ENCODE measurements at places on chromosomes 6 and 20.
A peak's percentile ranks its signal among the peaks of the same experiment; 100 is the strongest.

GRCh38 chr6:36998723-36999038, 6.8 kb upstream of the FGD2 start:
- no peak for DNase-seq

- DNase-seq, result no peak
Observed at GRCh38 chr20:40685349-40685748, 3.7 kb downstream of the MAFB start.

- DNase-seq, result no peak
Observed at GRCh38 chr6:81144346-81144745, 608.1 kb downstream of the TENT5A start.

DNA sequence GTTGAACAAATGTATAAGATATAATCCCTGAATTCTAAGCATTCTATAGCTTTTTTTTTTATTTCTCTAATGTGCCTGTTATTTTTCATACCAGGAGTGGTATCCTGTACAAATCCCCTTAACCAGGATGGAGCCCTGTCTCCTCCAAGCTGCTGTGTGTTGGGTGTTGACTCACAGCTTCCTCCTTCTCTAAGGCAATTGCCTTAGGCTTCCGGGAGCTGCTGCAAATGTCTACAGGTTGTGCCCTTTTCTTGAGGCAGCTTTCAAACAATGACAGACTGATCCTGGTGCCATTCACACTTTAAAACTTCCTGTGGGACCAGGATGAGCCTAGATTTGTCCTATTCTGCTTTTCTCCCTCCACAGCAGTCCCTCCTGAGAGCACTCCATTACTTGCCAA, 173.2 kb downstream of the BTBD3 start:
- DNase-seq, result peak; percentile 68

GRCh38 chr20:17498641-17499040, 32.5 kb downstream of the BFSP1 start:
- DNase-seq, result no peak

DNA sequence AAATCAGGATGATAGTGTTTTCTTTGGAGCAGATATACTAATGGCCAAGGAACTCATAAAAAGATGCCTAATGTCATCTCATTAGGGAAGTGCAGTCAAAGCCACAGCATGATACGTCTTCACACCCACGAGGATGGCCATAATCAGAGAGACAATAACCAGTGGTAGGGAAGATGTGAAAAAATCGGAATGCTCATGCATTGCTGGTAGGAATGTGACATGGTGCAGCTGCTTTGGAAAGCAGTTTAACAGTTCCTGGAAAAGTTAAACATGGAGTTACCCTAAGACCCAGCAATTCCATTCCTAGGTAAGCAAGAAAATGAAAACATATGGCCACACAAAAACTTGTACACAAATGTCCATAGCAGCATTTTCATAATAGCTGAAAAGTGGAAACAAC, 29.9 kb downstream of the BCAS1 start:
- DNase-seq, result no peak

DNA sequence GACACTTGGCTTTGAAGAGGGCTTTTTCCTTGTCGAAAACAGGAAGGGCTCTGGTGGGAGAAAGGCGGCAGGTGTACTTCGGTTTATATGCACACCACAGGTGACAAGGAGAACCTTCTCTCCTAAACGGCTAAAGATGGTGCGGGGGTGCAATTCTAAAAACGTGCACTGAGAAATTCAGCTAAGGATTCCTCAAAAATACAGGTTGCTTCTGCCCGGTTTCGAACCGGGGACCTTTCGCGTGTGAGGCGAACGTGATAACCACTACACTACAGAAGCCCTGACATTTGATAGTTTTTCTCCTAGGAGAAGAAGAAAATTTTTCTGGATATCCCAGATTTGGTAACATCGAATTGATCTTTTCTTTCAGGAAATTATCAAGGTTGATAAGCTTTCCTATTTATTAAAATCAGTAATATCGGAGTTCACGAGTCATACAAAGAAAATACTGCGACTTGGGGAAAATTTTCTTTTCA, 32.0 kb downstream of the POM121L2 start:
- peak; percentile 52 for DNase-seq

- peak; percentile 24 for DNase-seq
Observed at GRCh38 chr6:156109713-156110112, 654.1 kb upstream of the NOX3 start.

GRCh38 chr6:36130667-36131510, 576 bp downstream of the MAPK13 start:
- DNase-seq, result no peak

DNA sequence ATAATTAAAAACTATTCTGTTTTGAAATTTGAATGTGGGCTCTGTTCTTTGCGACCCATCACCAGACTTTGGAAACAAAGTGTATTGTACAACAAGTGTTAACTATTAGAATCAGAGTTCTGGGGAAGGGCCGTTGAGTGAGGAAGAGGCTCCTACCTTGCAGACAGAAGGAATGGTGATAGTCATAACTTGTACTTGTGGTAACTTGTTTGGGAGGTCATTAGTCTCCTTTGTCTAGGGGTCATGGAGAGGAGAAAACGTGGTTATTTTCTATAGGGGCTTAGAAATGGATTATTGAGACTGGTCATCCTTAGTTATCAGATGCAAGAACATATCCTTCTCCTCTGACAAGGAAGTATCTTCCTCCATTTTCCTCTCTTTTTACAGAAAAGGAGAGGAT, 174.8 kb downstream of the BMP2 start:
- no peak for DNase-seq

- no peak for DNase-seq
Observed at GRCh38 chr6:30997301-30997700, 13.0 kb upstream of the MUC22 start.

- DNase-seq, result no peak
Observed at GRCh38 chr20:45835825-45836224, 2.2 kb downstream of the SNX21 start.

GRCh38 chr6:161686655-161687054, 412.8 kb upstream of the AGPAT4 start:
- DNase-seq, result no peak

GRCh38 chr6:127083963-127084310, 34.5 kb upstream of the RSPO3 start:
- DNase-seq, result no peak

GRCh38 chr6:148064406-148065134, 278.1 kb upstream of the SASH1 start:
- DNase-seq, result no peak

DNA sequence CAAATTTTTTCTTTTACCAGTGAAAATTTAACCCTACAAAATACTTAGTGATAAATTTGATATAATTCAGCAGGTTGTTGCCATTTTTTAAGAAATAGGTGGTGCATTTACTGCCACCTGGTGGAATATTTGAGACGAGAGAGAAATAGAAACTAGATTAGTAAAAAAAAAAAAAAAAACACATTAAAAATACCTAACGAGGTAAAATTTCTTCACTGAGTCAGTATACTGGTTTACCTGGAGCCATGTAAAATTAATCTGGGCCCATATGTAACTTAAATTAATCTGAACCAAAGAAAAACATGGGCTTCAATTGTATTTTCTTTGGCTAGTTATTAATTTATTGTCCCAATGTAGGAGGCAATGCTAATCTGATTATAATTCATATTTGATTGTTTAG, 520.8 kb downstream of the EPM2A start:
- peak; percentile 26 for DNase-seq

DNA sequence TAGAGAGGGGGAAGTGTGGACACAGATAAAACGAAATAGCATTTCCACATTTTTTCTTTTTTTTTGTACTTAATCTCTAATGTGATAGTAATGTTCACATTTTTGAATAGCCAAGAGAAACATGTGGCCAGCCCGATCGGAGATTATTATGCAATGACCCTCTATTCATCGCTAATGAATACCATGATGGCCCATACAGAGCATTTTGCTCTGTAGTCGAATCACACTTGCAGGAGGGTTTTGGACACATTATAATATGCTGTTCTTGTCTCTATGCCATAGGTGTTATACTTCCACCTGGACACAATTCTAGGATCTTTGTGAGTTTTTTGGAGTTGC, 60.1 kb downstream of the MTHFD1L start:
- DNase-seq, result no peak

GRCh38 chr20:57884956-57885355, 175.1 kb upstream of the PMEPA1 start:
- no peak for DNase-seq

GRCh38 chr6:65088575-65088974, 618.5 kb downstream of the EYS start:
- DNase-seq, result no peak

- no peak for DNase-seq
Observed at GRCh38 chr6:53018446-53018845, 23.4 kb upstream of the GSTA4 start.

DNA sequence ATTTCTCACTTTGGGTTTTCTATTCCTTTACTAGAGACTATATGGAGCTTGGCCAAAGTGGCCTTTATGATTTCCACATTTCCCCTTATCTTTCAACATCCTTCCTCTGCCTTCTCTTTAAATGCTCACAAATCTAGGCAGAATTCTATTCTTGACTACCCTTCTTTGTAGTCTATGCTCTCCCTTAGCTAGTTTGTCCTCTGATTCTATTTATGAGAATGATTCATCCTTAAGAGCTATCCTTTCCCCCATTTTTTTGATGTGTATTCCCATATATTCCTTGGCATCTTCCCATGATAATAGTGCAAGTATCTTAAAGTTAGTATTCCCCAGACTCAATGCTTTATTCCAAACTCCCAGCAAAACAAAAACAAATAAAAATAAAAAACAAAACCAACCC, 53.1 kb downstream of the IL20RA start:
- peak; percentile 33 for DNase-seq

DNA sequence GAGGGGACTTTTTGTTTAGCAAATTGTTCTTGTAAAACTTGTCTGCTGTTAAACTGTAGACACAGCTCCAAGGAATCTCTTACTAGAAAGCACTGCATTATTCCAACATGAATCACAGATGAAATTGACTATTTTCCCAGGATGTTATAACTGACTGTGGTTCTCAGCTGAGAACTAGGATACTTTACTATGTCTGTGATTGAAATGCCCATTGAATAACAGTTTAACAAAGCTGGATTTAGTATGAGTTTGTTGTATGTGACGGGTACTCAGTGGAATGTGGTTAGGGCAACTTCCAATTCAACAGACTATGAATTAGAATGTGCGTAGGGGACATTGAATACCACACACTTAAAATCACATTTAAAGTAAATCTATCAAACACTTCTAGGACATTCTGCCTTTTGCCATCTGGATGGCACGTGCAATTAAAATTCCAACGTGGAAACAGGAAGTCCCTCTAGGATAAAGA, 193.4 kb upstream of the PREP start:
- no peak for DNase-seq

GRCh38 chr6:150894935-150895552, 29.5 kb downstream of the MTHFD1L start:
- DNase-seq, result no peak

GRCh38 chr6:169763881-169764280, 12.5 kb downstream of the ERMARD start:
- DNase-seq, result no peak

DNA sequence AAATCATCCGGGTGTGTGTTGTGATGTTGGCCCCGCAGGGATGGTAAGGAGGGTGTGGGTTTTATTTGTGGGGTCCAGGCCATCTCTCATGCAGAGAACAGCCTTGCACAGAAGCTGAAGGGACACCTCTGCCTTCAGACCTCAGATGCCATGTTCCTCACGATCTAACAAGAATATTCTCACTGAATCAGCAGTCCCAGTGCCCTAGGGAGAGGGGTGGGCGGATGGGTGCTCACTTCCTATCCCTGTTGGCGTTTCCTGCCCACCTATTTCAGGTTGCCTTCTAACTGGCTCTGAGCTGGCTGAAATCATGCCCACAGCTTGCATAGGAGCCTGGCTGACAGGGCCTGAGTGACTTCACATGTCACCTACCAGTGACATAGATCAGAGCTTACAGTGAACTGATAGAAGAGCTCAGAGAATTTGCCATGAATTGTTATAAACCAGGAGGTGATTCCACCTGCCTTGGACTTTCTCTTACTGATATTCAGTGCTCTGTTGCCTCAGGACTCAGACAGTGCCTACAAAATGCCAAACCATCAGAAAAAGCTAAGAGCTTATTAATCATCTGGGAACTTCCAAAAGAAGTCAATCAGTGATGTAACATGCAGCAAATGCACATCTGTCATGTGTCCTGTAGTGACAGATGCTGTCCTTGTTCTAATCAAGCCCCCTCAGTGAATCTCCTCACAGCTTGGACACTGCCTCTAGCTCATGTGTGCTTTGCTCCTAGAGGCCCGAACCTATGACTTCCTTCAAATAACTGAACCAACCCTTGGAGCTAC, 285.8 kb upstream of the PRND start:
- no peak for DNase-seq

GRCh38 chr6:163417595-163417994, 3.1 kb downstream of the QKI start:
- peak; percentile 28 for DNase-seq

DNA sequence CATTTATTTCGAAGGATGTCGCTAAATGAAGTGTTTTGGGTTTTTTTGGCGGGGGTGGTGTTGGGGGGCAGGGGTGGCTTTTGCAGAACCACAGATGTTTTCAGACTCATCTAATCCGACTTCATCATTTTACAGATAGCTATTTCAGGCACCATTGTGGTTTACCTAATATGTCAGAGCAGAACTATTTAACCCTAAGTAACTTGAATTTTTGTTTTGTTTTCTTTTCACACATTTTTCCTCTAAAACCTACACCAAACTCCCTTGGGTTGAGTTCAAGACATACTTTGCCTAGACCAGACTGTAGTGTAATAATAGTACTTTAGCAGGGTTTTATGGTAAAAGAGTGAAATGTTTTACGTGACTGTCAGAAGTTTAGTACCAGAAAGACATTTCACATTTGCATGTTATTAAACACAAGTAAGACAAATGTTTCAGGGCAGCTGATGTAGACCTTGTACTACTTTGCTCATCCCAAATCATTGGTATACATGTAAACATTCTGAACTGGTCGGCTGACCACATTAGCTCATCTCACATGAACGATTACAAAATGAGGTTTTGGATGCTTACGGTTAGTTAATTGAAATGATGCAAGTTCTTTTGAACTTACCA, 37.7 kb downstream of the MAP3K4 start:
- no peak for DNase-seq

DNA sequence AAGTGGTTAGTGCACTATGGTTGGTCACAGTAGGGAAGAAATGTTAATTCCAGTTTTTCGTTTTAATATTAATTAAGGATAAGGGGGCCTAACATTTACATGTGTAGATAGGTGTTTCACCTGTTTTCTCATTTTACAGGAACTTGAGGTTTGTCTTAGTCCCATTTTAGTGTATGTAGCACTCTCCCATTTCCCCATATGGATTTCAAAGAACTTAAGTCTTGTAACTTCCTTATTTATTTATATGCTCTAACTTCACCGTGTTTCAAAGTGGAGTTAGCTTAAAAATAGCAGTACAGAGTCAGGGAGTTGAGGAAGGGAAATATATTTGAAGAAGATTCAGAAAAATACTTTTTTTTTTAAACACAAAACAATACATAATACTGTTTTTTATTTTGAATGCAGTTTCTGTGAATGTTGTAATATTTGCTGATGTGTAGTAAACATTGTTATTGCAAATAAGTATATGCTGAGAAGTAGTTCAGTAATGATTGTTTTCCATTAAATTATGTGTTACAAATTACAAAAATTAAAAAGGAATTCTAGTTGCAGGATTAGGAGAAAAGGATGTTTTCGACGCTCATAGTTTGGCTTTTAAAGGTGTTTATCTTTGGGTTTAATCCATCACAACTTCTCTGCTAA, 3.5 kb downstream of the SCAF8 start:
- DNase-seq, result peak; percentile 61

GRCh38 chr6:141103246-141103645, 1029.5 kb upstream of the GJE1 start:
- DNase-seq, result no peak

- DNase-seq, result no peak
Observed at GRCh38 chr6:29631209-29631810, 1.7 kb downstream of the GABBR1 start.

- no peak for DNase-seq
Observed at GRCh38 chr6:137746264-137746663, 120.8 kb upstream of the TNFAIP3 start.

All from Kasumi-1 (cell line).